ENCODE measurements at places on chromosomes 16 and 17.

DNA sequence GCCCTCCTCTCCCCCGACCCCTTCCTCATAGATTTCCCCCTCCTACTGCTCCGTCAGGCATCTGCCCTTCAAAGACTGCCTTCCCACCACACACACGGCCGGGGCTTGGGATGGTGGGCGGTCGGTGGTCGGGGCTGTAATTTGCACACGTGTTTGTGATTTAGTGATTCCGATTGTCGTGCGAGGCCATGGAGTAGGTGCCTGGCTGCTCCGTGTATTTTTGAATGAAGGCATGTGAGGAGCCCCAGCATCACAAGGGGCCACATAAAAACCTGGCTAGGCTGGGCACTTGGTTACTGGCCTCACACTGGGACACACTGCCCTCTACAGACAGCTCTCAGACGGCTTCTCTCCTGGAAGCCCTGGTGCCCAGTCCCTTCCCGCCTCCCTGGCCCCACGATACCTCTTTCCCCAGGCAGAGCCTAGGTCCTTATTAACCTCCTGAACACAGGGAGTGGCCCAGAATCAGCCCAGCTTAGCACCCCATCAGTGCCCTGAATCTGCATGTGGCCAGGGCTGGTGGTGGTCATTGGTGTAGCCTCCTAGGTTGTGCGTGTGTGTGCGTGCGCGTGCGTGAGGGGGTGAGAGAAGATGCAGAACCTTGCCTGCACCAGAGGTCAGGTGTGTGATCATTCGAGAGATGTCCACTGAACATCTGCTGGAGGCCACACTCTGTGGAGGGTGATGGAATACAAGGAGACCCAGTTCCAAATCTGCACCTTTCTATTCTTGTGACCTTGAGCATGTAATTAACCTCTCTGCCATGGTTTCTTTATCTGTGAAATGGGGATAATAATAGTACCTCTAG is 1.3 kb upstream of the SOCS1 start:
- DNase-seq = peak; percentile 35

DNA sequence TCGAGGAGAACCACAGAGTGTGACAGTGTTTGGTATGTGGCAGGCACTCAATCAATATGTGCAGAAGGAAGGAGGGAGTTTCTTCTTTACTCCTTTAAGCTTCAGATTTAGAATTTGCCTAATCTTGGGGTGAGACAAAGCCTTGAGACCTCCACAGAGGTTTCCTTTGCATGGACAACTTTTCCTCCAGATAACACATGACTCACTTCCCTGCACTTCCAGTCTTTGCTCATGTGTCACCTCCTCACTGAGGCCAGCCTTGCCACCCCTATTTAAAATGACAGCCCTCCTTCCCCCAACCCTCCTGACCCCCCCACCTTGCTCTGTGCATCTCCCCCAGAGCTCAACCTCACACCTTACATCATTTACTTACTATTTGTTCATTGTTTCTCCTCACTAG is 17.4 kb upstream of the NOS2 start:
- DNase-seq = no peak

- DNase-seq = no peak
These were observed 152.6 kb downstream of the CMIP start for GRCh38 chr16:81597079-81597658.

DNA sequence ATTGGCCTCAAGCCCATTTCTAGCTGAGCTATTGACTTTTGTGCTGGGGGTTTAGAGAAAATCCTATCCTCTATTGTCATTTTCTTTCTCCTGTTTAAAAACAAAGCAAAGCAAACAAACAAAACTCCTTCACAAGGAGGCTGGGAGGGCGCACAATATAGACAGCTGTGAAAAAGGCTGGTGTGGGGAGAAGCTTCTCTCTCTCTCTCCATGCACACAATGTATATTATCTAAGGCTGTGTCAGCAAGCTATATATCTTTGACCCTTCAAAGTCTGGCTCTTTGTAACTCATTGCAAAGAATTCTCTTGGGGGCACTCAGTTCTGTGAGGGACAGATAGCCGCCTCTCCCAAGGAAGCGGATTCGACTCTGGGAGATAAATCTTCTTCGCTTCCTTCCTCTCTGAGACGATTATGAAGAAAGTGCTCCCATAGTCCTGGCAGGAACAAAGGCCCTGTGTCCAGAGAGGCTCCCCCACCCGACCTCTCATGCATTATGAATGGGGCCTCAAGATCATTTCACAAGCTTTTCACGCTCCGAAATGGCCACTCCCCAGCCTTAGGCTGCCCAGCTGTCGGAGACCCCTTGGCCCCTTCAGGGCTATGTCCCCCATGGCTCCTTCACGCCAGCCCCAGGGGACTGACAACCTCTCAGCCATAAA is 33.2 kb upstream of the MEAK7 start:
- DNase-seq = no peak

DNA sequence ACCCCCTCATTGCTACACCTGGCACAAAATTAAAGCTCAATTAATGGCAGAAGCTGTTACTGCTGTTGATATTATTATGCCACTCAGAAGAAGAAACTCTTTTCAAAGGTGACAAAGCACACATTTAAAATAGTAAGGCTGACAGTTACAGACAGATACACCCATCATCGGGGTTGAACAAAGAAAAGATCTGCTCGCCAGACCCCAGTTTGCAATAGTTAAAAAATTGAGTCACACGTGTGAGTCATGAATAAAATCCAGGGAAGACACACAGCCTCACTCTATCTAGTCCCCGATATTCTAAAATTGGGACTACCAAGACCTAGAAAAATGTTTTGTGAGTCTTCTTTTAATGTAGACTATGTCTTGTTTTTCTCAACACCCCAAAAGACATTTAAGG is 330.0 kb upstream of the SOX9 start:
- no peak for DNase-seq

- DNase-seq = no peak
These were observed 788 bp downstream of the METTL22 start for GRCh38 chr16:8622315-8622656.

GRCh38 chr17:46868689-46869187 is 17.4 kb downstream of the WNT9B start:
- no peak for DNase-seq

DNA sequence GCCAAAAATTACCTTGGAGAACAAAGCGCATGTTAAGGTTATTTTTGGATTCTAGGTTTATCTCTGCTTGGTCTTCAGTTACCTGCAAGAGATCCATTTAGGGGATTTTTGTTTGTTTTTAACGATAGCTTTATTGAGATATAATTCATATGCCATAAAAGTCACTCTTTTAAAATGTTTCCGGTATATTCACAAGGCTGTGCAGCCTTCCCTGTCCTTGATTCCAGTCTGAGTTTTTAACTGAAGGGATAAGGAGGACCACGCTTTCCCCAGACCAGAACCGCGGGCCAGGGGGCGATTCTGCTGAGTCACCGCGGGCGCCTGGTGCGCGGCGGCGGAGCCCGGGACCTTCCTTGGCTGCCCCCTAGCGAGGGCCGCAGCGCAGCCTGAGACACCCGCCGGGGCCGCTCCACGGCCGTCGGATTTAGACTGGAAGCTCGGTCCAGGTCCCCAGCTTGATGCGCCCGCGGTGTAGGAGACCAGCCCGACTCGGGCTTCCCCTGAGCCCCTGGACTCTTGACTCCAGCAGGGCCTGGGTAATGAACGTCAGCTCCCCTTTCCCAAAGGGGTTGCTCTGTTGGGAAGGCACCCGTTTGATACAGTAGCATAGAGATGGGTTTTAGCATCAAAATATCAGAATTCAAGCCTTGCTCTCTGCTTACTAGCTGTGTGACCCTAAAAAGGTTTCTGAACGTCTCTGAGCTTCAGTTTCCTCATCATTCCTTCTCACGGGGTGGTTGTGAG is 50.0 kb upstream of the STH start:
- DNase-seq = peak; percentile 34

GRCh38 chr17:1709971-1710806 is at the start of gene TLCD2:
Gene TLCD2, minus strand, starts transcription at chr17:1710377. Its CDS starts 135 bp downstream, at chr17:1710242.
- DNase-seq = no peak

DNA sequence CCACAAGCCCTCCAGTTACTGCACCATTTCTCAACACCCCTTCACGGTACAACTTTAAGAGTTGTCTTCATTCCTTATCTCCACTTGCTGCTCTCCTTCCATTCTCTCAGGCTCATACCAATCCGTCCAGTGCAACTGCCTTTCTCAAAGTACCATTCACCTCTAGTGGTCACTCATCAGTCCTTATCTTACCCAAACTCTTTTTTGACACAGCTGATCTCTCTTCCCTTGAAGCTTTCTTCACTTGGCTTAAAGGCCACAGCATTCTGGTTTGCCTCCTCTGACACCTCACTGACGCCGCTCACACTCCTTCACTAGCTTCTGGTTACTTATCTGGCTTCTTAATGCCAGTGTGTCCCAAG is 24.9 kb downstream of the UBE2G1 start:
- DNase-seq = no peak

DNA sequence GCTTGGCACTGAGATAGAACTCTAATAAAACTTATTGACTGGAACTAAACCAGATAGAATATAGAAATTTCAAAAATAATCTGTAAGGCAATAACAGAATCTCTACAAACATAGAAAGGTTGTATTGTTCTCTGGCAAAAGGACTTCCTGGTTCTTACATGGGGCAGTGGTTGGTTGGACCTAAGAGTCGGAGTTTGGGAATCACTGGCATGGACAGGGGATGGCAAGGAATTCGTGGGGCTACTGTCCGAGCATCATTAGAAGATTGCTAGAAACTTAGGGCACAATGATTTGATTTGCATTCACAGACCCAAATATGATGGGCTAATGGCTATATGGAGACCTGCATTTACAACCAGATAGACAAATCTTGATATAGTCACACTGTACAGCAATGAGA is 103.8 kb upstream of the GOT2 start:
- no peak for DNase-seq

DNA sequence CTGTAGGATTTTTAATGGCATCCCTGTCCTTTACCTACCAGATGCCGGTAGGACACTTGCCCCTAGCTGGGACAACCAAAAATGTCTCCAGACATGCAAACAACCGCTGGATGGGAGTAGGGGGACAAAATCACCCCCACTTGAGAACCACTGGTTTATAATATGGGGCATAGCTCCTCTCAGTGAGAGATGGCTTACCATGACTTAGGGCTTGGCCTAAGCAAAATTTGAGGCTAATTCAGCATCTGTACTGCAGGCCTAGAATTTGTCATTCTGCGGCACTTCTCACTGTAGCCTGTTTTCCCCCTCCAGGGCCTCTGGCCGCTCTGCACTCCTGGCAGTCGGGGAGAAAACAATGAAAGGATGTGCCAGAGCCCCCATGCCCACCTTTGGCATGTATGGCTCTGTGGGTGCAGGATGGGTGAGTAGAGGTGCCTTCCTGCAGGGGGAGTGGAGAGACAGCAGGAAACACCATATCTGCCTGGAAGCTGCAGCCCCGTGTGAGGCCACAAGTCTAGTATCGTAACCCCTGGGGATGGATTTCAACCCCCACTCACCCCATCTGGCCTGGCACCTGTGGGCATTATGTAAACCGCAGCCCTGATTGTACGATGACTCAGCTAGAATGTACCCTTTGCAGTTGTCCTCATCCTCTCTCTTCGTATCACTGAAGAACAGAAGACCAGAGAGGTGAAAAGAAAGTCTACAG is 268.1 kb downstream of the SOX9 start:
- no peak for DNase-seq

DNA sequence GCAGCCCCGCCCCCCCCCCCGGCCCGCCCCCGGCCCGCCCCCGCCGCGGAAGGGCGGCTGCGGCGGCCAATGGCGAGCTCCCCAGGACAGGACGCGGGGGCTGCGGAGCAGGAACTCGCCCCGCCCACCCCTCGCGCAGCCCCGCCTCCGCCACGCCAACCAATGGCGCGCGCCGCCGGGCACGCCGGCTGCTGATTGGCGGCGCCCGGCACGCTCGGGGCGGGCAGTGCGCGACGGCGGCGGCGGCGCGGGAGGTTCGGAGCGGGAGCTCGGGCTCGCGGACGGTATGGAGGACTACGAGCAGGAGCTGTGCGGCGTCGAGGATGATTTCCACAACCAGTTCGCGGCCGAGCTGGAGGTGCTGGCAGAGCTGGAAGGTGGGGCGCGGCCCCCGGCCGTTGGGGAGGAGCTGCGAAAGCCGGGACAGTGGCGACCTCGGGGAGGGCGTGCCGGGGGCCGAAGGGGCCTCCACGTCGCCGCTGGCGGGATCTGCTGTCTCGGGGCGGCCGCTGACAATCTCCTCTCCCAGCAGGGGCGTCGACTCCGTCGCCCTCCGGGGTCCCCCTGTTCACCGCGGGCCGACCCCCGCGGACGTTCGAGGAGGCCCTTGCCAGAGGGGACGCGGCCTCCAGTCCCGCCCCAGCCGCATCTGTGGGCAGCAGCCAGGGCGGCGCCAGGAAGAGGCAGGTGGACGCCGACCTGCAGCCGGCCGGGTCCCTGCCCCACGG is at the start of gene CHTF18:
TSS of gene CHTF18 (plus strand) at position 222 of the 728 bp plus-strand sequence. CDS start at position 287, 65 bp downstream.
- DNase-seq = peak; percentile 89

GRCh38 chr17:6547336-6547735 is 9.0 kb downstream of the PITPNM3 start:
- DNase-seq = no peak

- DNase-seq = no peak
These were observed 65.3 kb upstream of the CRHR1 start for GRCh38 chr17:45718791-45719190.

- DNase-seq = no peak
These were observed 25.9 kb downstream of the GRIN2C start for GRCh38 chr17:74833501-74834377.

Measured in effector CD4-positive, alpha-beta T cell (primary cell).